ENCODE measurements at places on chromosomes 3 and 15.

DNA sequence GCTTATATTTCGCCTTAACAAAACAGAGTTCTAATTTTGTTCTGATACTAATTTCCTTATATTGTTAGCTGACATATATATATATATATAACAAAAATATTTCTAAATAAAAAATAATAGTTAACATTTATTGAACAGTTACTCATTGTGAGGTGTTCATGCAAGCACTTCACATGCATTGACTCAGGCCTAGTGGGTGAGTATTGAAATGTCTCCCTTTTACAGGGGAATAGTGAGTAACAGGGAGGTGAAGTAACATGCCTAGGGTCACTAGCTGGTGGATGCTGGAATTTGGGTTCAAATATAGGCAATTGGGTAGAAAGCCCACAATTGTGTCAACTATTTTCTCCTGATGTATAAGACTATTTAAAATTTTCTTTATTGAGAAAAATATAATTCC, 102.6 kb upstream of the ZPLD1 start:
- DNase-seq: no peak

DNA sequence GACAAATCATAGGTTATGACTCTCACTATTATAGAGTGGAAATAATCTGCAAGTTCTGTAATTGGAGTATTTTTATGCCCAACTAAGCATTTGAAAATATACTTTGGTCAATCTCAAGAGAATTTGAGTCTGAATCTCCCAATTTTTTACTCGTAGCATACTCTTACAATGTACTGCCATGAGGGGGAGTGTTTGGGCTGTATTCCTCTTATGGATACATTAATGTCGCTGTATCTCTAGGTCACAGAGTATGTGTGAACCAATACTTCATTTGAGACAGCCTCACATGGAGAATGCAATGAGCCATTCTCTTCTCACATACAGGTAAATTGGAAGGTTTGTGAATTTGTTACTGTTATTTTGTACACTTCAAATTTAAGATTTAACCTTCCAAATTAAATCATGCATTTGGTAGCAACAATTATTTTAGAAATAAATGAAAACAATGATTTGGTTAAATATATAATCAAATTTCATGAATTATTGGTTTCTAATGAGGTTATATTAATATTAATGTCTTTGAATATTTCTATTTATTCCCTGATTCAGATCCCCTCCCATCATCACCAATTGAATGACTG, 5.5 kb upstream of the CD200 start:
- peak; percentile 23 for DNase-seq

DNA sequence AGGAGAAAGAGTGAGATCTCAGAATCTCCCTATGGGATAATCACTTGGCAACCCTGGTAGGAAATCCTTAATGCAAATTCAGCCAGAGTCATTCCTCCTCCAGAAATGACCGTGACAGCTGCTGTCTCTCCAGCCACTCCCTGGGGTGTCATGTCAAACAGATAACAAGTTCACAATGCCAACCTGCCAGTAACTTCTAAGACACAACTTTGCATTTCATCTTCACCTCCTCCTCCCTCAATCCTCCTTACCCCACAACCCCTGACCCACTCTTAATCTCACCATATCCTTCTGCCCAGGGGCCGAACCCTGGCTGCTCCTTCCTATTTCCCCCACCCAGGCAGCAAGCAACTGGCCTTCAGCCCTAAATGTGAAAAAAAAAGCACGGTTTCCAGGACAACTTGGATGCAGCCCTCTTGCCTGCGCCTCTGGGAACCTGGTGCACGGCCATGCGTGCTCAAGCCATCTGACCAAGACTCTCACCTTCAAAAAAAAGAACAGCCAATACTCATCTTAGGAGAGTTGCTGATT, 166.0 kb downstream of the NTRK3 start:
- DNase-seq: no peak

- no peak for DNase-seq
Observed at GRCh38 chr3:65884071-65884470, 154.6 kb downstream of the MAGI1 start.

DNA sequence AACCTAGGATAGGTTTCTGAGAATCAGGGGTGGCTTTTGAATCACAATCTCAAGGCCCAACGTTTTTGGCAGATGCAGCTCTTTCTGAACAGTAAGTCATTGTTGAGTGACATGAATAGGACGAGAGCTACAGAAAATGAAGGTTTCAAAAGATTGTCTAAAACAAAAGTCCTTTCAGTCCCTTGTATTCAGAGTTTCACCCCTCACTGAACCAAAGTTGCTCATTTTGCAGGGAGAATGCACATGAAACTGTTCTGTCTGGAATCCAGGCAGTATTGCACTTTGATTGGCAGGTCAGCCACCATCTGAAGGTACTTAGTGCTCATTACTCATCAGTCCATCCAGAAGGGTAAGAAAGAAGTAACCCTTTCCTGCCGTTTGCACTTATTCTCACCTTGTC, 24.1 kb upstream of the RASGRP1 start:
- no peak for DNase-seq

GRCh38 chr3:156246961-156247725, 126.8 kb downstream of the KCNAB1 start:
- DNase-seq: no peak

GRCh38 chr3:12349895-12350811, 61.3 kb downstream of the PPARG start:
- no peak for DNase-seq

DNA sequence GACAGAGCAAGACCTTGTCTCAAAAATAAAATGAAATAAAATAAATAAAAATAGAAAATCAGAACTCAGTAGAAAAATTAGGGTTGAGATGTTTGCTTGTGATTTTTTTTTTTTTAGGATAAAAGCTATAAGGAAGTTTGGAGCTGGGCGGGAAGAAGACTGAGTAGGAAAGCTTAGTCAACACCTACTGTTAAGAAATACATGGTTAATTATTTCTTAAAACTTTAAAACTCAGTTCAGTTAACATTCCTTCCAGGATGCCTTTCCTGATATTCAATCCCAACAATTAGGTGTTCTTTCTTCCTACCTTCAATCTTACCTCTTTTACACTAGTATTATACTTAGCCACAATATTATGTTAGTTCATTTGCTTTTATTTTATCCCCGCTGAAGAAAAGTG, 246.2 kb downstream of the LSAMP start:
- DNase-seq: no peak

- peak; percentile 85 for DNase-seq
Observed at GRCh38 chr3:58491506-58492402, at the start of gene KCTD6. TSS of gene KCTD6 (plus strand) at chr3:58492096. CDS start at chr3:58498756, 6,660 bp downstream.

DNA sequence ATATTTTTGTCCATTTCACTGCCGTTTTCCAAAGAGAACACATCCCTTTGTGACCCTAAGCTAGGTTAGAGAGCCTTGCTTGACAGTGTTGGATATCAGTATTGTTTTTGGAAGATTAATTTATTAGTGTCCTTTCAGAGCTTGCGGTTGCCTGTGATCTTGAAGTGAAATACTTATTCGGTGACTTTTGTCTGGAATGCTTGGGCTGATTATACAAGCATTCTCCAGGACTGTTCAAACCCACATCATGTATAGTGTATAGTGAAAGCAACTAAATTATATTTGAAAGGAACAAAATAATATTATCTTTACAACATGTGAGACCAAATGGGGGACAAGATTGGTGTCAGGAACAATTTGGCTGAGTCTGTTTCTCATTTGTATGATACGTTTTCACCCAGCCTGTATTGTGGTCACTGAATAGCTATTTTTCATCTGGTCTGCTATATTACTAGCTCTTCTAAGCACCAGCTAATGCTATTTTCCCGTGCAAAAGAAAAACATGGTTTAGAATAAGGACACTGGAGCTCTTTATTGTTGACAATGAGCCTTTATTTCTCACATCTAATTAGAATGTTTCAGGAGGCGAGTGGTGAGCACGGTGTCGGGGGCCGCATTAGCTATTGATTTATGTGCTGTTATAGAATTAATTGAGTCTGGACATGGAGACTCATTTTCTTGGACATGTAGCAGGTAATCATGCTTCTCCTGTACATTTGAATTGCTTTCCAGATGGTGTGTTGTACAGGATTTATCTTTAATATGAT, 158.1 kb downstream of the APBA2 start:
- peak; percentile 12 for DNase-seq

- no peak for DNase-seq
Observed at GRCh38 chr15:31488437-31489204, 162.0 kb downstream of the KLF13 start.

GRCh38 chr3:24589931-24590880, 95.6 kb upstream of the THRB start:
- DNase-seq: no peak

GRCh38 chr15:67003586-67003985, 61.8 kb upstream of the SMAD3 start:
- no peak for DNase-seq

- peak; percentile 12 for DNase-seq
Observed at GRCh38 chr15:31130576-31131237, 29.2 kb upstream of the TRPM1 start.

Measured in NCI-H2227 treated with DMSO at 0.1 percent for 48 hours (cell line).